ENCODE measurements at places on chromosomes 5 and 9.
A peak's percentile ranks its signal among the peaks of the same experiment; 100 is the strongest.

DNA sequence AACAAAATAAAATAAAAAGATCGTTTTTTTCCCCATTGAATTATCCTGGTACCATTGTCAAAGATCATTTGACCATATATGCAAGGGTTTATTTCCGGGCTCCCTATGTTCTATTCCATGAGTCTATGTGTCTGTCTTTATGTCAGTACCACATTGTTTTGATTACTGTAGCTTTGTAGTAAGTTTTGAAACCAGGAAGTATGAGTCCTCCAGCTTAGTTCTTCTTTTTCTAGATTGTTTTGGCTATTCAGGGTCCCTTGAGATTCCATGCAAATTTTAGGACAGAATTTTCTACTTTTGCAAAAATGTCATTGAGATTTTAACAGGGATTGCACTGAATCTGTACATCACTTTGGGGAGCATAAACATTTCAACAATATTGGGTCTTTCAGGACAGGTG, 18.7 kb upstream of the EEIG1 start:
- DNase-seq = no peak

DNA sequence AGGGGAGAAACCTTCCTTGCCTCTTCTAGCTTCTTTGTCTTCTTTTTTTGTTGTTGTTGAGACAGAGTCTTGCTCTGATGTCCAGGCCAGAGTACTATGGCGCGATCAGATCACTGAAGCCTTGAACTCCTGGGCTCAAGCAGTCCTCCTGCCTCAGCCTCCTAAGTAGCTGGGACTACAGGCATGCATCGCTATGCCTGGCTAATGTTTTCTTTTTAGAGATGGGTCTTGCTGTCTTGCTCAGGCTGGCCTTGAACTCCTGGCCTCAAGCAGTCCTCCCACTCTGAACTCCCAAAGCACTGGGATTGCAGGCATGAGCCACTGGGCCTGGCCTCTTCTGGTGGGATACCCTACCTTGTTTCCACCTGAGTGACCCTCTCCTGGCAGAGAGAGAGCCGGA, 3.4 kb upstream of the PAXX start:
- DNase-seq = no peak

- no peak for DNase-seq
Measured at GRCh38 chr5:142717582-142718215, 31.8 kb upstream of the FGF1 start.

DNA sequence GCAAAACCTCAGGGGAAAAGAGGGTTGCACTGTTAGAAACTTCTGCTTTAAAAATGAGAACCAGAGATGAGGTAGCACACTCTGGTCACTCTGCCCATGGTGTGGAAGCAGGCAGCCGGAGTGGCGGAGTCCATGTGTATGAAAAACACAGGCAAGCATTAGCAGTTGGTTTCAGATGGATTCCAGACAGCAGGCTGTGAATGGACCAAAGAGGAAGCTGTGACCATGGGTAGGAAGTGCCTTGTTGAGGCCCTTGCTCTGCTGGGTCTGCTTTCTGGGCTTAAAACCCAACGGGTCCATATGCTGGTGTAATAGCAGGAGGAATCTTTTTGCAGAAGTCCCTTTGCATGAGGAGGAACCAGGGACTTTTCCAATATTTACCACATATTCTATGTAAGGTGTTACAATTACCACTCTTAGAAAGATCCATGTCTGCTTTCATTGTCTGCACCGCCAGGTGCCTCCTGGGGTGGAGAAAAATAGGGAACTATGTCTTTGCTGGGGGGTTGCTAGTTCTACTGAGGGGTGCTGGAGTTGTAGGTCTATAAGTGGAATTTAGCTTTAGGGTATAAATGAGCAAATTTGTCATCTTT, 77.0 kb downstream of the ANKRD55 start:
- DNase-seq = no peak

GRCh38 chr5:5650242-5650641, 227.8 kb downstream of the ICE1 start:
- DNase-seq = no peak

- peak; percentile 29 for DNase-seq
Measured at GRCh38 chr9:35726931-35727330, 5.1 kb downstream of the TLN1 start.
